Type B pancreatic cell (in vitro differentiated cells): ENCODE measurements at places on chromosomes 6 and 20.

GRCh38 chr6:164694386-164694785 is 615.0 kb downstream of the C6orf118 start:
- no peak for DNase-seq

DNA sequence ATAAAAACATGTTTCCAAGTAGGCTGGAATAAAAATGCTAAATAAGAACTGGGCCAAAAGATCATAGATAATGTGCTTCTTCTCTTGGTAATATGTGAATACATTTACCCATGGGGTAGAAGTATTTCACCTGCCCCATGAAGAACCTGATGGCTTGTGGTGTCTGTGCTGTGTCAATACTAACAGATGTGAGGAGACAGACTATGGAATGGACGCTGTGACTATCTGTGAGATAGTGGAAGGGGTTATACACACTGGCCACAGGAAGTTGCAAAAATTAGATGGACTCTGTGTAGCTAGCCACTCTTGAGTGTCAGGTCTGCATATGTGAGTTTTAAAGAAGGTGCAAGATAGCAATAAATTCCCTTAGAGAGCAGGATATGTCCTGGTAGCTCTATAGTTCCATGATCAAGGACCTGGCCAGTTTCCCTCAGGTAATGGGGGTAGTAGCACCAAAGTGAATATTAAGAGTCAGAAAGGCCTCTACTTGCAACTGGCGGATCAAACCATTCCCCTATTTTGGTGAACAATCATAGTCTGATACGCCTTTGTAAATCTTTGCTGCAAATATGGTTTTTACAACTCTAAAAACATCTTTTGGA is 48.6 kb downstream of the NEDD9 start:
- no peak for DNase-seq

DNA sequence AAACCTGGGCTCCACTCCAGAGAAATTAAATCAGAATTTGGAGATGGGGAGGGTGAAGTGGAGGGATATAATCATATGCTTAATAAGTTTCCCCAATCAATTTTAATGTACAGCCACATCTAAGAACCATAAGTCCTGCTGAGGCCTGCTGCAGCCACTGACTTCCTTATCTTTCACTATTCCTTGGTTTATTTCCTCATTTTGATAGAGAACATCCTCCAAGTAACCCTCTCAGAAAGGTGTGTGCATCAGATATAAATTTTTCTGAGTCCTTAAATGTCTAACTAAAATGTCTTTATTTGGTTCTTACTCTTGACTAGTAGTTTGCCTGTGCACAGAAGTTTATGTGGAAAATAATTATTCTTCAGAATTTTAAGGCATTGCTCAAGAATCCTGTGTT is 23.7 kb upstream of the SIRT5 start:
- DNase-seq: no peak

GRCh38 chr6:160141001-160141726 is 19.5 kb downstream of the SLC22A1 start:
- no peak for DNase-seq

DNA sequence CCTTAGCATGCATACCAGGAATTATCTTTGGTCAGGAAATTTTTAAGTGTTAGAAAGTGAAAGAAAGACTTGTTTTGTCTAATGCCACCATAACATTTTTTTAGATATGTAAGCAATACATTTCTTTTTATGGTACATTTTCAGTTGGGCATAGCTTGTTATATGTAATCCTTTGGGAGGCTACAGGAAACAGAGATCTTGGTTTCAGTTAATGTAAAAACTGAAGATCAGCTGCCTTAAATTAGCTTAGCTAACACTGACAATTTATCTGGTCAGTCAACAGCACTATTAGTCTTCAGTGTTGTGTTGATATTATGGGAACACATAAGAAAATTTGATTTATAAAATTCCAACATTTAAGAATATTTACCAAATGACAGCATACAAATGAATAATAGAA is 78.6 kb upstream of the SMIM8 start:
- DNase-seq: no peak

GRCh38 chr6:149102324-149102723 is 215.2 kb upstream of the TAB2 start:
- DNase-seq: no peak

DNA sequence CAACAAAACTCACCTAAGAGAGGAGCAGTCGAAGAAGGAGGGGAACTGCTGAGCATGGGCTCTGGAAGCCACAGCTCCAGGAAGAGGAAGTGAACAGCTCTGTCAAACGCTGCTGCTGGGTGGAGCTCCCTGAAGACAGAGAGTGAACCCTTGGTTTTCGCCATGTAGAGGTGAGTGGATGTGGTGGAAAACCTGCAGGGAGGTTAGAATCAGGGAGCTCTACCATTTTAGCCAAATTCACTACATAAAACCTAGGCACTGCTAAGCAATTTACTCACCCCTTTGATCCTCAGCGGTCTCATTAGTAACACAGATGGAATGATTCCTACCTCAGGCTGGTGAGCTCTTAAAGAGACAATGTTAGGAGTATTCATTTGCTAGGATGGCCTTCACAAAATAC is 19.4 kb upstream of the TFAP2A start:
- no peak for DNase-seq

DNA sequence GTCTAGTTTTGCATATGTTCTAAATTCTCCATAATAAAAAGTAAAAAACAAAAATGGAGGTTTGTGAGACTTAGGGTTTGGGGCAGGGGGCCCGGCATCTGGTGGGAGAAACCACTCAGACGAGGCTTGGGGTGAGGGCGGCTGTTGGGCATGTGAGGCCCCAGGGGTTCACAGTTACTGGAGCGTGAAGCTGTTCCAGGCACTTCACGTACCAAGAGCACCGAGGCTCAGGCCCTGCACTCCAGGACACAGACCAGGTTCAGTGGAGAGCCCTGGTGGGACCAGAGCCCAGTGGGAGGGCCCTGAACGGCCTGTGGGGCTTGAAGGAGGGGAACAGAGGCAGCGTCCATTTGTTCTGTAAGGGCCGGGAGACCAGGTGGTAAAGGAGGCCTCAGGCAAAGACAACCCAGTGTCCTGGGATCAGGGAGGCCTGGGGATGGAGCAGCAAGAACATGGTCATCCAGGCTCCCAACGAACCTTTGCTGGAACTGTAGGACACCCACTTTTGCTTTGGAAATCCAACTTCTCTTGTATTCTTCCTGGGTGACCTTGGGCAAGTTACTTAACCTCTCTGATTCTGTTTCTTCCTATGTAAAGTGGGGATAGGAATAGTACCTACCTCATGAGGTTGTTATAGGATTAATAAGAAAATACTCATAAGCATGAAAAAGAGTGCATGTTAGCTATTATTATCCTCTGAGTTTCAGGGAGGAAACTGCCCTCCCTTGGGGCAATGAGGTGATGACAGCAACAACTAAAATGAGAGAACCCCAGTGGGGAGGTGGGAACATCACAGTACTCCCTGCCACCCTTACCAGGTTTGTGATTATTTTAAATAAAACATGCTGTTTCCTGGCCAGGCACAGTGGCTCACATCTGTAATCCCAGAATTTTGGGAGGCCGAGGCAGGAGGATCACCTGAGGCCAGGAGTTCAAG is 1.1 kb upstream of the FGD2 start:
- DNase-seq: no peak

DNA sequence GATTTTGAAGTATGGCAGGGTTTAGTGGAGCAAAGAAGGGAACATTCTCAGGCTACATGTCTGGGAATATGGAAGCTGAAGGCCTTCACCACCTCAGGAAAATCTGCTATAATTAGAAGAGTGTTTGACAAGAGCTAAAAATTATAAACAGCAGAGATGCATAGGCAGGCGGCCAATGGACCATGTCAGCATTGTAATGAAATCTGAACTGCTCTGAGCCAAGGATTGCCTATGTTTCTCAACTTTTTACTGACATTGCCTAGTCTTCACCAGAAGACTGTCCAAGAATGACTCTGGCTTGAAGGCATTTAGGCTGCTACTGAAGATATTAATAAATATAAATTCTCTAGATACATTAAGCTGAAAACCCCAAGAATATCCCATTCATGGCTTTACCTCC is 84.1 kb downstream of the C6orf52 start:
- DNase-seq: no peak
